Astrocyte (in vitro differentiated cells and primary cell): ENCODE measurements at places on chromosomes 5 and 9. TPM values are rescaled to one million over a fixed set of nuclear protein-coding genes. Genes with fewer than 3 reads are reported as not detected.

GRCh38 chr5:150295172-150295634 lies 5.6 kb upstream of the CAMK2A start:
- no peaks in the 10 kb centered on the region for H3K27me3 ChIP-seq
- H3K4me3 ChIP-seq: no peak overlapping the region
- peaks cover 23% of the 10 kb centered on the region for H3K4me1 ChIP-seq
- DNase-seq: peak; percentile 63
- H3K36me3 ChIP-seq: no peaks in the 10 kb centered on the region
- H3K27ac ChIP-seq: no peak overlapping the region

- no peak overlapping the region for H3K27ac ChIP-seq
- H3K27me3 ChIP-seq: no peaks in the 10 kb centered on the region
- H3K4me3 ChIP-seq: no peak overlapping the region
- H3K36me3 ChIP-seq: no peaks in the 10 kb centered on the region
Observed at GRCh38 chr5:96012399-96012798, 50.7 kb upstream of the ELL2 start.

DNA sequence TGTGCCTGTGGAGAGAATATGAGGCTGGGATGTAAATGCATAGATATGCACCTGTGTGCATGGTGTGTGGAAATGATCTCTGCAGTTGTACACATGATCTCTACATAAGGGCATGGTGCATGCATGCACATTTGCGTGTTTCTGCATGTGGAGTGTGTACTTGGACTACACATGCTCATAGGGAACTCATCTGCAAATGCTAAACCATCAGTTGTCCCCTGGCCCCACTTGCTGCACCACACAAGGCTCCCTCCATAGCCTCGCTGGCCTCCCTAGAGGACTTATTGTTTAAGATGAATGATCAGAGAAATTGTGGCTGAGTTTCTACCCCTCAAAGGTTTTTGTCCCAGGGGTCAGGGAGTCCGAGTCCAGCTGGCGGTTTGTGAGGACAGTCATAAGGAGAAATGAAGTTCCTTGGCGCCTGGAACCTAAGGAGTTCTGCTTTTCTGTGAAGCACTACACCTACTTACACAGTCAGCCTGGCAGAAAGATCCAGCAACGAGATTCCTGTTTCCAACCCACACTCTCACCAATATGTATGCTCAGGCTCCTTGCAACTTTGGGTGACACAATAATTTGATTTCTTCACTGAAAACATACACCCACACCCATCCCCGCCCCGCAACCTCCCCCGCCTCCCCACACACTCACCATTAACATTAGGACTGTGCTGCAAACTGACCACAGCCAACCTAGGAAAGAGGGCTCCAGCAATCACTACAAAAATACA lies 79.9 kb upstream of the CPEB4 start:
- no peaks in the 10 kb centered on the region for H3K36me3 ChIP-seq
- peaks cover 3% of the 10 kb centered on the region for H3K27me3 ChIP-seq
- no peak overlapping the region for H3K27ac ChIP-seq
- no peaks in the 10 kb centered on the region for H3K4me1 ChIP-seq
- no peak overlapping the region for H3K4me3 ChIP-seq
- DNase-seq: no peak

Gene FAM151B
- 2.9 and 4.4 TPM in 2 replicates for total RNA-seq

DNA sequence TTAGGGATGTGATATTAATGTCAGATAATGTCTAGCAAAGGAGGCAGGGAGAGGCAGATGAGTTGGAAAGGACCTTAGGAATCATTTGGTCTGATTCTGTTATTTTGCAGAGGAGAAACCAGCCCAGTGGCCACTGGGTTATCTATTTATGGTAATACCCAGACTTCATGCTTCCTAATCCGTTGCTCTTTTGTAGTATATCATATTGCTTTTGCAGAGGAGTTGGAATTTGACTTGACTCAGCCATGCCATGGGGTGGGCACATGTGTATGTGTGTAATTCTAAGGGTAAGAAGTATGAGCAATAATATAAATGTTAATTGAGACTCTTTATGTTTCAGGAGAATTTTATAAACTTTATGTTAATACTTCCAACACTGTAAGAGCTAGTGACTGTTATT lies 7.3 kb downstream of the GPR21 start:
- no peaks in the 10 kb centered on the region for H3K4me1 ChIP-seq
- H3K4me3 ChIP-seq: no peak overlapping the region
- no peak overlapping the region for H3K27ac ChIP-seq

- no peak overlapping the region for H3K4me3 ChIP-seq
- H3K4me1 ChIP-seq: no peaks in the 10 kb centered on the region
- H3K36me3 ChIP-seq: no peaks in the 10 kb centered on the region
- H3K27ac ChIP-seq: no peak overlapping the region
- no peak for DNase-seq
Observed at GRCh38 chr9:34496149-34496712, 26.6 kb downstream of the ENHO start.

GRCh38 chr5:143051244-143052058 lies 281.3 kb downstream of the ARHGAP26 start:
- H3K36me3 ChIP-seq: no peaks in the 10 kb centered on the region
- no peak overlapping the region for H3K27ac ChIP-seq
- H3K4me1 ChIP-seq: peaks cover 27% of the 10 kb centered on the region
- no peaks in the 10 kb centered on the region for H3K27me3 ChIP-seq
- DNase-seq: peak; percentile 90
- no peak overlapping the region for H3K4me3 ChIP-seq

DNA sequence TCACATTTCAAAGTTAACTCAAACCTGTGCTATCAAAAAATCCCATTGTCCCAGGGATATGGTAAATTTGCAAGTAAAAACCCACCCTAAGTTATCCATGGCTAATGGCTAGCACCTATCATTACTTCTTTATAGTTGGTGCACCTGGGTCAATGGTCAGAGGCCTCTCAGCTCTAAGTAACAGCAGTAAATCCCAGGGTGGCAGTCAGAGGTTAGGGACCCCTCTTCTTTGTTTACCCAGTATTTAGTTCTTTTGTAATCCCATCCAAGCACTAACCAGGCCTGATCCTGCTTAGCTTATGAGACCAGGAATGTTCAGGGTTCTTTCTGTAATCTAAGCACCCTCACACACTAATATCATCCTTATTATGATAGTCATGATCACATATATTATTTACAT lies 52.1 kb upstream of the WWC1 start:
- H3K4me1 ChIP-seq: no peaks in the 10 kb centered on the region
- H3K27me3 ChIP-seq: no peaks in the 10 kb centered on the region
- H3K36me3 ChIP-seq: no peaks in the 10 kb centered on the region
- no peak overlapping the region for H3K27ac ChIP-seq
- no peak for DNase-seq
- H3K4me3 ChIP-seq: no peak overlapping the region

DNA sequence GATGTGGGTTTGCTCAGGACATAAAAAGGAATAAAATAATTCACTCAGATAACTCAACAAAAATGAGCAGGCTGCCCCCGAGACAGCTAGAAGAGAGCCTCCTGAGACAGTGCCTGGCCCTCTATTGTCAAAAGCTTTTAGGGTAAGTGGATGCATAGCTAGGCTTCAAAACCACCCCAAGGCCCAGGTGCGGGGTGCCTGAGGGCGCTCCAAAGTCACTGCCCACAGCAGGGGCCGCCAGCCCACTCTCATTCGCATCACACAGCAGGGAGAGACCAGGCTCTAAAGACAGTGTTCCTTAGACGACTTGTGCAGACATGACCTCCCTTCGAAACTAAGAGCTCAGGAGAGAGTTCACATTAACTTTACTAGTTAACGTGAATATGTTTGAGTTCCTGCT lies 271.5 kb downstream of the FSTL4 start:
- no peaks in the 10 kb centered on the region for H3K27me3 ChIP-seq
- no peak overlapping the region for H3K4me3 ChIP-seq
- no peak for DNase-seq
- no peak overlapping the region for H3K27ac ChIP-seq

DNA sequence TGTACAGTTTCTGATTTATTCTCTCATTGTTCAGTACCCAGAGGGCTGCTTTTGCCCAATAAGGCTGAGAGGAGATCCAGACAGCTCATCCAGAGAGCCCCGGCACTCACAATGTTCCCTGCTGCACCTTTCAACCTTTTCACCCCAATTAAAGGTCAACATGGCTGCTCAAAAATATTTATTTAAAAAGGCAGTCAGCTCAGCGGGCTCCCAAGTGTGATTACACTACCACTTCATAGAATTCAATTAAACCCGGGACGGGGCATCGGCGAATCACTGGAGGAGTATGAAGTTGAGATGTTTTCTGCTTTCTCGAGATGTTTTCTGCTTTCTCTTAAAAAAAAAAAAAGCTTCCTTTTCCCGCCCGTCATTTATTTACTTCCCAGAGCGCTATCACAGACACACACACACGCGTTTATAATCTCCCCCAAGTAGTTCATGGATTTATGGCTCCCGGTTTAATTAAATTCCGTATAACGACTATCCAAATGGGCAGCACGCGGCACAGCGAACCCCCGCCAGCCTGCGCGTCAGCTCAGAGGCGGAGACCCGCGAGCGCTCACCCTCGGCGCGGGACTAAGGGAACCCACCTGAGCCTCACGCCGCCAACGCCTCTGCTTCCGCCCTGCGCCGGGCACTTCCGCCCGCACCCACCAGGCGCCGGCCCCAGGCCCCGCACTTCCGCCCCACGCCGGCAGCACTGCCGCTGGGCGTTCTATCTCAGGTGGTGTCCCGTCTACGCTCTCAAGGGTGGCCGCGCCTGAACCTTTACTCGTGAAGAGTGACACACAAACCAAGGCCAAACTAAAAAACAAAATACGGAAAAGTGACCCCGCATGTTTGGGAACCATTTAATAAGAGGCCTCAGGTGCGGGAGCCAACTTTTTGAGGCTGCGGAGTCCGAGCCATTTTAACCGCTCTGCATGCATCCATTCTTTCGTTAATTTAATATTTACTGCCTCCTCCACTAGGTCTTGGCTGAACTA lies at the start of gene C5orf63:
Gene C5orf63, minus strand, starts transcription at position 642 of the 986 bp plus-strand sequence. CDS start 14,507 bp downstream, outside the sequence.
- DNase-seq: peak; percentile 29
- peaks cover 17% of the 10 kb centered on the region for H3K4me1 ChIP-seq
- H3K36me3 ChIP-seq: no peaks in the 10 kb centered on the region
- H3K27me3 ChIP-seq: no peaks in the 10 kb centered on the region

GRCh38 chr9:81113453-81114124 lies 575.8 kb downstream of the TLE1 start:
- peak; percentile 46 for DNase-seq
- no peaks in the 10 kb centered on the region for H3K36me3 ChIP-seq
- no peak overlapping the region for H3K27ac ChIP-seq
- no peaks in the 10 kb centered on the region for H3K4me1 ChIP-seq

GRCh38 chr9:79757881-79758669 lies 186.3 kb downstream of the TLE4 start:
- H3K36me3 ChIP-seq: no peaks in the 10 kb centered on the region
- H3K27me3 ChIP-seq: no peaks in the 10 kb centered on the region
- no peaks in the 10 kb centered on the region for H3K4me1 ChIP-seq
- no peak overlapping the region for H3K27ac ChIP-seq
- H3K4me3 ChIP-seq: no peak overlapping the region

Gene LAMC3
- 0.20 and 0.55 TPM in 2 replicates for total RNA-seq

- H3K4me3 ChIP-seq: no peak overlapping the region
- no peak for DNase-seq
- H3K4me1 ChIP-seq: peaks cover 16% of the 10 kb centered on the region
Observed at GRCh38 chr9:114719290-114719689, 37.3 kb upstream of the TEX48 start.

Gene NMUR2
- not detected in 2 replicates for total RNA-seq

DNA sequence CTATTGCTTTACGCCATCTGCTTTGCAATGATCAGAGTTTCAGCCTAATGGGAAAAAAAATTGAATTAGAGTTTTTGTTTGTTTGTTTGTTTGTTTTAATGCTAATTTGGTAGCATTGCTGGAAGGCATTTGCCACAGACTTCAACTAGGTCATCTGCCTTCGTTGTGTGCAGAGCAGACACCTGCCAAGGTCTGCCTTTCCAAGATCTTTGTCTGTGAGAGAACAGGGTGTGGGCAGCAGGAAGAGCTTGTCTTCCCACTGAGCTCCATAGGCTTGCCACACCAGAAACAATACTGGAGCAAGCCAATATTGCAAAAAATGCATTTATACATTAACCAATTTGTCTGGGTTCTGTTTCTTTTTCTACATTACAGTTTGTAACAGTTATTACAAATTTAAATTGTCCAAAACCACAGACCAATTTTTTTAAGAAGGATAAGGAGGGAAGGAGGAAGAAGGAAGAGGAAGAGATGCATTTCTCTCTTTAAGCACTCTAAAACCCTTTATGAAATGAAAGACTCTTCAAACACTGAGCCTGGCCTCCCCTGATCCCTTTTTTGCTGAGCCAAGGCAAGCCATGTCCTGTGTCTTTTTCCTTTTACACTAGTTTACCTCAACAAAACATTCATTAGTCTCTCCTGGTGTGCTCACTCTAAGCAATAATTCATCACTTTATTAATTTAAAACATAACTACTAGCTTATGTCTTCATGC lies 210.5 kb downstream of the SNX18 start:
- DNase-seq: no peak
- no peak overlapping the region for H3K27ac ChIP-seq
- no peak overlapping the region for H3K4me3 ChIP-seq
- peaks cover 5% of the 10 kb centered on the region for H3K4me1 ChIP-seq

Gene RLN2
- total RNA-seq: 0.52 and 0.55 TPM in 2 replicates

DNA sequence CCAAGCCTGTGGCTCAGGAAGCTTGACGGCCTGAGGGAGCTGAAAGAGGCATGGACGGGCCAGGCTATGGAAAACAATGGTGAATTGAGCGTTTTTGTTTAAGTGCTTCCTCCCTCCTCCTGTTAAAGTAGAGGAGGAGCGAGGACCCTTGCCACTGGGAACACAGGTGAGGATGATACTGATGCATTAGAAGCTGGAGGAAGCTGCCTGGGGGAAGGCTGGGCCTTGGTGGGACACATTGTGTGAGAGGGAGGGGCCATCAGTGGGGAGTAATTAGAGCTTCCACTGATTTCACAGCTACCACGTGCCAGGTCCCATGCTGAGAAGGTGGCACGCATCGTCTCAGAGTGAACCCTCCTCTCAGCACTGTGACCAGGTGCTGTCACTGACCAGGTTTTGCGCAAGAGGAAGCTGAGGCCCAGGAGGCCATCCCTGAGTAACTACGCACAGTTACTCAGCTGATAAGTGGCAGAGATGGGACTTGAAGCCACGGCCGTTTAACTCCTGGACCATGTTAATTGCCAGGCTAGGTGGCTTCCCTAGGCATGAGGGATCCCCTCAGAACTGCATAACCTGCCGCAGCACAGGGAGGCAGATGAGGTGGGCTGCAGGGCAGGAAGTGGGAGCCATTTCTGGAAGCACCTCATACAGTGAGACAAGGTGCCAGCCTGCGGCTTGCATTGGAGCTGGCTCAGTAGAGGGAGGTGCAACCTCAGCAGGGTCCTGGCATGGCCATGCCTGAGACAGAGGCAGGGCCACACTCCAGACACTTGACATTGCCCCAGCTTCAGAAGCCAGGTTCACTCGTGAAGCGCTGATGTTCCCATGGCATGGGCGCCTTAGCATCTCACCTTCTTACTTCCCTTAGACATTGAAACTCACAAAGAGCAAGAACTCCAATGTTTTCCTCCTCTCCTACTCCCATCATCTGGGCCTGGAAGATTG lies 195.3 kb upstream of the MVB12B start:
- no peaks in the 10 kb centered on the region for H3K27me3 ChIP-seq
- no peaks in the 10 kb centered on the region for H3K4me1 ChIP-seq
- H3K4me3 ChIP-seq: no peak overlapping the region
- H3K36me3 ChIP-seq: no peaks in the 10 kb centered on the region
